ENCODE measurements at places on chromosomes 2 and 18.

DNA sequence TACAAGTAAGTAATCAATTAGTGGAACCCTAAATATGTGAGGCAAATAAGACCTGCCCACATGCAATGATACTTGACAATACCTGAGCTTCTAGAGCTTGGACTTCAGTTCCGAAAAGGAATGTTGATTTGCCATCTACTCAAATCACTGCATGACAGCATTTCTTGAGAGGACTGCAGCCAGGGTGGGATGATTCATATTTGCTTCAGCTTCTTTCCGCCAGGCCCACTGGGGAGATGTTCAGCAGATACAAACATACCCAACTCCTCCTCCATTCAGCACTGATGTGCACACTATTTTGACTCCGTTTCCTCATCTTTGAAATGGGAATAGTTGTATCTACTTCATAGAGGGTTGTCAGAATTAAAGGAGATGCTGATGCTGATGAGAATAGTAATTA, 28.8 kb upstream of the TMEM177 start:
- no peak for DNase-seq
- H3K4me1 ChIP-seq = peaks cover 4% of the 10 kb centered on the region
- H3K27ac ChIP-seq = no peak overlapping the region
- no peaks in the 10 kb centered on the region for H3K36me3 ChIP-seq

DNA sequence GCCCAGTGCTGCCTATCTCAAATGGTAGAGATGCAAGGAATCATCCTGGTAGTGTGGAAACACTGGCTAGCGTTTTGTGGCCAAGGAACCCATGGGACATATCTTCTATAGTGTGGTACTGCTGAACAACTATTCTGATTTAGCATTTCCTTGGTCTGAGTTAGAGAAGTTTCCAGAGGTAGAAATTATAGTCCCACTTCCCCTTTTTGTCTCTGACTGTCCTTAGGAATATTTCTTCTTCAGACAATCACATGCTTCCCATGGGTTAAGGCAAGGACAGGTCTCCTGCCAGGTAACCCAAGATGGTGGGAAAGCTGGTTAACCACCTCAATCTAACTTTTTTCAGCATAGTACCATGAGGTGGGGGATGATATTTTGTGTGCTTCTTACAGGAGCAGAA, 729.5 kb upstream of the LRRTM4 start:
- no peak overlapping the region for H3K27ac ChIP-seq
- H3K36me3 ChIP-seq = no peaks in the 10 kb centered on the region
- H3K4me1 ChIP-seq = no peaks in the 10 kb centered on the region
- H3K4me3 ChIP-seq = no peak overlapping the region
- no peaks in the 10 kb centered on the region for H3K27me3 ChIP-seq

DNA sequence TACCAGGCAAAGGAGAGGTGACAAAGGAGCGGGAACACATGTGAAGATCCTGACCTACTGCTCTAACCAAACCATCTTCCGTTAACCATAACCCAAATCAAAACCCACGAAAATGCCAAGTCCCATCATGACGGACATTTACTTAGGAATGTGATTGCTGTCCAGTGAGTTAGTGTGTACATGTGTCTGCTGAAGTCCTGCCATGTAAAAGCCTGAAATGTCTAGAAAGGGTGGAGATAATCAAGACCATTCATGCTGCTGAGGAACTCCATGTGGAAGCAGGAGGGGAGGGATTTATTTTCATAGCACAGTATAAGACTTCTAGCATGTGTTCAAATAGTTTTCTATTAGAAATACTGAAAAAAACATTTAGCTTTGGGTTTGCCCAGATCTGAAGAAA, 137.0 kb upstream of the BOD1L2 start:
- H3K27me3 ChIP-seq = no peaks in the 10 kb centered on the region
- H3K36me3 ChIP-seq = no peaks in the 10 kb centered on the region
- H3K4me1 ChIP-seq = peaks cover 7% of the 10 kb centered on the region
- DNase-seq = no peak

GRCh38 chr2:191800874-191801273, 46.0 kb downstream of the CAVIN2 start:
- no peak overlapping the region for H3K4me3 ChIP-seq
- no peaks in the 10 kb centered on the region for H3K4me1 ChIP-seq
- no peaks in the 10 kb centered on the region for H3K27me3 ChIP-seq
- no peak for DNase-seq
- H3K27ac ChIP-seq = no peak overlapping the region
- no peaks in the 10 kb centered on the region for H3K36me3 ChIP-seq

DNA sequence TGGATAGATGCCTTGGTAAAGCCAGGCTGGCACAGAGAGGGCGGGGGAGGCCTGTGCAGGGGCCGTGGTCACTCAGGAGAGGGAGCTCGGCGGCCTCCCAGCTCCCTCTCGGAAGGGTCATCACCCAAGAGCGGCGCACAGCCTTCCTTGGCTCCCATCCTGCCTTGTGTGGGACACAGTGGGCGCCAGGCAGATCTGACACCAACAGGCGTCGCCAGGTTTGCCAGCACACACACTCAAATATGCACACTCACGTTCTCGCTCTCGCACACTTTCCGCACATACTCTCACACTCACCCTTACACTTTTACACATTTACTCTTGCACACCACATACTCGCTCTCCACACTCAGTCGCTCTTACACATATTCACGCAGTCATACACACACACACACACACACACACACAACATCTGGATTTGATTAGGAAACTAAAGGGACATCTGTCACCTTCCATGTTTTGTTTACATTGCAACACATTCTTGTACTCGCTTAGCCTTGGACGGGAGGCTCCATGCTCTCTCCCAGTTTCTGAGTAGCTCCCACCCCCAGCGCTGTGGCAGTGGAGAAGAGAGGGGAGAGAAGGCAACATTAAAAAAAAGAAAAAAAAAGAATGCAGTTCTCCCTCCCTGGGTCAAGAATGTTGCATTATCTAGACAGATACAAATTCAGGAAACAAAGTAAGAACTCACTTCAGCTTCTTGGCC, 10.5 kb downstream of the CHMP1B start:
- DNase-seq = no peak
- H3K27me3 ChIP-seq = no peaks in the 10 kb centered on the region
- no peak overlapping the region for H3K27ac ChIP-seq
- no peaks in the 10 kb centered on the region for H3K36me3 ChIP-seq

Data from GM12878 (cell line).